Suprapubic skin (tissue), 4 donors: ENCODE measurements at places on chromosomes 11 and 22.

DNA sequence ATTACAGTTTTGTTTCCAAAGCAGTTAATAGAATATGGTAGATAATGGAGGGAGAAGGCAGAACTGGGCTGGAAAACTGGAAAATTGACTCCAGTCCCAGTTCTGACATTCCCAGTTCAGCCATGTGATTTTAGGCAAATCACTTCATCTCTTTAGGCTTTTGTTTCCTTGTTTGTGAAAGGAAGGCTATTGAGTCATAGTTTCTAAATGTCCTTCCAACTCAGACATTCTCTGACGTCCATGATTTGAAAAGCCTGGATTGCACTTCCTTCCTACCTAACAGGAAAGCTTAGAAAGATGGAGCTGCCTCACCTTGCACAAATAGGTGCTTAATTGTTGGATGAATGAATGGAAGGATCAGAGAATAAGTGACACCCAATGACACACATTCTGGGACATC, 19.8 kb upstream of the GALNT18 start:
- DNase-seq: no peak

GRCh38 chr11:91293119-91293518, 931.5 kb upstream of the FAT3 start:
- no peak for DNase-seq

- no peak for DNase-seq
Observed at GRCh38 chr11:94675813-94676212, 92.3 kb upstream of the AMOTL1 start.

GRCh38 chr11:74739546-74740270, 8.5 kb upstream of the CHRDL2 start:
- no peak for DNase-seq

DNA sequence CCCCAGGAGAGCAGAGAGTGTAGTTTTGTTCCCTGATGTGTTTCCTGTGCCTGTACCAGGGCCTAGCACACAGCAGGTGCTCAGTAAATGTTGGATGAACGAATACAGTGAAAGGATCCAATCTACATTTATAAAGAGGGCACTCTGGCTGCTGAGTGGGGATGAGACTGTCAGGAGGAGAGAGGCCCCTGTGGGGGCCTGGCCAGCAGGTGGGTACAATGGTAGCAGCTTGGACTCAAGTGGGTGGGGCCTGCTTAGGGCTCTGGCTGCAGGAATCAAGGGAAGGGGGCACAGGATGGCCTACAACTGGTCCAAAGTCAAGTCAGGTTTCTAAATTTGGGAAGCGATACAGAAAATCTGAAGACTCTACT, 156.6 kb upstream of the GRK3 start:
- peak; percentile 21 for DNase-seq

GRCh38 chr11:10038521-10039302, 255.3 kb downstream of the SBF2 start:
- no peak for DNase-seq

GRCh38 chr11:38593649-38594048, 1995.6 kb upstream of the RAG2 start:
- DNase-seq: no peak

DNA sequence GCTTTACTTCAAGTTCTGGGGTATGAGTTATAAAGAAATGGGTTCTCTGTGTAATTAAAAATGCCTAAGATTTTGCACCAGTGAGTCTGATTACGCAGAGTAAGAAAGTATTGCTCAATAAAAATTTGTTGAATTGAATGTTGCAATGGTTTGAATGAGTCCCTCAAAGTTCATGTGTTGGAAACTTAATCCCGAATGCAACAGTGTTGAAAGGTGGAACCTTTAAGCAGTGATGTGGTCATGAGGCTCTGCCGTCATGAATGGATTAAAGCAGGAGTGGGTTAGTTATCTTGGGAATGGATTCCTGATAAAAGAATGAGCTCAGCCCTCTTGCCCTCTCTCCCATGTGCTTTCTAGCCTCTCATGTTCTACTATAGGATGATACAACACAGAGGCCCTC, 52.6 kb upstream of the SESN3 start:
- no peak for DNase-seq

DNA sequence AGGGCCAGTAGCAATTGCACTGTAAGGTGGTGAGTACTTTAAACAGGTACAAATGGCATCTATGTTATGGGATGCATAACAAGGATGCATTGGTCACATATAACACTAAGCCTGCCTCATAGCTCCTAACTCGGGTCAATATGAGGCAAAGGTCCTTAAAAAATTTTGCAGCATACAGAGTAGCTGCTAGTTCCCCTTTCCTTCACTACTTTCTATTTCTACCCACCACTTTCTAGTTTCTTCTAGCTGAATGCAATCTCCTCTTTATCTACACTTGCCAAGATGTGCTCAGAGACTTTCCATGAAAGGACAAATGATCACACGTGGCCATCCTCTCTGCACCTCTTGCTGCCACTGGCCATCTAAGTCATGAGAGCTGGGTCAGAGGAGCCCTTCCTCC, 9.8 kb downstream of the OR51F2 start:
- no peak for DNase-seq
